ENCODE measurements at places on chromosomes 16 and 17. TPM values are rescaled to one million over a fixed set of nuclear protein-coding genes. Genes with fewer than 3 reads are reported as not detected.

Gene TEN1
- total RNA-seq, result 15.4 TPM

- H3K27ac ChIP-seq, result no peak overlapping the region
- H3K36me3 ChIP-seq, result no peaks in the 10 kb centered on the region
- no peaks in the 10 kb centered on the region for H3K4me1 ChIP-seq
- no peak overlapping the region for H3K4me3 ChIP-seq
- DNase-seq, result peak; percentile 75
These were observed 13.0 kb upstream of the SPNS3 start for GRCh38 chr17:4420692-4421131.

GRCh38 chr16:69747115-69747514 lies 7.6 kb downstream of the NOB1 start:
- no peak for DNase-seq
- no peak overlapping the region for H3K4me3 ChIP-seq
- peaks cover 10% of the 10 kb centered on the region for H3K4me1 ChIP-seq
- no peaks in the 10 kb centered on the region for H3K27me3 ChIP-seq

DNA sequence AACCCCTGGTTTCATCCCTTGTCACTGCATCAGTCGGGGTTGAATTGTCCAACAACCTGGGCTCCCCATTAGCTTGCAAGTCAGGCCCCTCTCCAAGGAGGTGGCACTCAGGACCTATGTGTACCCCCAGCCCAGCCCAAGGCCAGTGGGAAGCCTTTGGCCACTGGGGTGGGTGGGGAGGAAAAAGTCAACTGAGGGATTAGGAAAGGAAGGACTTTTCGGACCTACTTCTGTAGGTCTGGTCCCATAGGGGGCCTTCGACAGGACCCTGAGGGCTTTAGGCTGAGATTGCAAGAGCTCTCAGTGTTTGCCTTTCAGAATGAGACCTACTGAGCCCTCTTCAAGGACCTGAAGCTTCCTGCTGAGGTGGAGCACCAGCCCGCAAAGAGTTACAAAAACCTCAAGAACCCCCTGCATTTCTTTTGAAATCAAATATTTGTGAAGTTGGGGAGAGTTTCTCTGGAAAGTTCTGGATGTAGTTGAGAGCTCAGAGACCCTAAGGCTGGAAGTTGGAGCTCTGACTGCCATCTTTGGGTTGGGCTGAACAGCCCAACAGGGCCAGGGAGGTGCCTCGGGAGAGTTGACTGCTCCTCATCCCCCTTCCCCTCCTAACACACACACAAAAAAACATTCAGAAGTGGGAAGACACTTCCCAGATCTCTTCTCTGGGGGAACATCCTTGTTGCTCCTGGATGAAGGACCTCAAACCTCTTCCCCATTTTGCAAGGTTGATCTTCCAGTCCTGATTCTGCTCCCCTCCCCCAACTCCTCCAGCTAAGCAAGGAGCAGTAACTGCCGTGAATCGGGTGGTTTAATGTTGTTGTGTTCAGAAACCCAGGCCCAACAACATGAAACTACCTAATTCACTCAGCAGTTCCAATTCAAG lies 5.8 kb upstream of the HOXB9 start:
- DNase-seq, result no peak
- H3K27me3 ChIP-seq, result peaks cover 92% of the 10 kb centered on the region
- no peak overlapping the region for H3K4me3 ChIP-seq
- no peaks in the 10 kb centered on the region for H3K36me3 ChIP-seq
- H3K27ac ChIP-seq, result no peak overlapping the region
- no peaks in the 10 kb centered on the region for H3K4me1 ChIP-seq

DNA sequence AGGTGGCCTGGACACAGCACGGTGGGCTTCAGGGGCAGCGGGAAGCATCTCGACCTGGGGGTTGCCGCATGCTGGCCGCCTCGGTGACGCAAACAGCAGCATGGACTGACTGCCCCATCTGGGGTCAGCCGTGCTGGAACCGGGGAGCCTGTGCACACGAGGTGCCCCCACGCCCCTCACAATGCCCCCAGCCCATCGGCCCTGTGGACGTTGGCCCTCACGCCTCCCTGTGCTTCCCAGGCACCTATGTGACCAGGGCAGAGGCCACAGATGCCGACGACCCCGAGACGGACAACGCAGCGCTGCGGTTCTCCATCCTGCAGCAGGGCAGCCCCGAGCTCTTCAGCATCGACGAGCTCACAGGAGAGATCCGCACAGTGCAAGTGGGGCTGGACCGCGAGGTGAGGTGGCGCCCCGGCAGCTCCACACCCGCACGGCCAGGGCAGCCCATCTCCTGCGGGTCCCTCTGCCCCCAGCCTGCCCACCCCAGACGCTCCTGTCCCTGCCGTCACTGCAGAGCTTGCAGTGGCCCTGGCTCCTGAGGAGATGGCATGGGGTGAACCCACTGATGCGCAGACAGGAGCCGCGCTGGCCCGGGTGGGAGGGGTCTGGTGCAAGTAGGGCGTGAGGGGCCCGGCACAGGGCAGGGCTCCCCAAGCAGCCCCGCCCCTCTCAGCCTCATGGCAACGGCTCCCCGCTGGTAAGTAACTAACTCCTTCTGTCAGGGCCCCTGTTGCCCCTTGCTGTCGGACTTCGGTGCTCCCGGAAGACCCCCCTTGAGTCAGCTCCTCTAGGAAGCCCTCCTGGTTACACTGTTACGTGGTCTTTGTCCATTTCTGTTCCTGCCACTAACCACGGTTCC lies 13.6 kb downstream of the CDH15 start:
- no peak overlapping the region for H3K4me3 ChIP-seq
- peaks cover 4% of the 10 kb centered on the region for H3K36me3 ChIP-seq
- no peaks in the 10 kb centered on the region for H3K4me1 ChIP-seq
- no peaks in the 10 kb centered on the region for H3K27me3 ChIP-seq

Gene TP53TG3F
- total RNA-seq, result not detected

DNA sequence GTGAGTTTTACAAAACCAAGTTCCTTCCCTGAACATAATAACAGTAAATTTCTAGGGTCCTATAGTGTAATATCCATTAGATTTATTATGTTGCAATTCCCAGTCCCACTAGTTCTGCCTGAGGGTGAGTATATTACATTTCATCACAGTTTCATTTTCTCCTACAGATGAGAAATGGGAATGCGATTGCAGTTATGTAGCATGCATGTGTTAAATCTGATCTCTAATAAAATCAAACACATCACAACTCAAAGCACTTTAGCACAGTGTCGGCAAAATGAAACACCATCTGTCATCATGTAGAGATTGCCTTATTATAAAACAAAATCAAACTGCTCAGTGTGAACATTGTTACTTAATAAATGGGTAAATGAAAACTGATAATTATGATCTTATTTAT lies 180.5 kb upstream of the TOX3 start:
- peak; percentile 3 for DNase-seq
- no peaks in the 10 kb centered on the region for H3K27me3 ChIP-seq
- H3K4me3 ChIP-seq, result no peak overlapping the region
- peaks cover 6% of the 10 kb centered on the region for H3K36me3 ChIP-seq

Gene UBTF
- total RNA-seq, result 71.4 TPM

Gene FOXN1
- not detected for total RNA-seq

GRCh38 chr17:70230850-70231640 lies 61.7 kb downstream of the KCNJ2 start:
- no peaks in the 10 kb centered on the region for H3K36me3 ChIP-seq
- H3K27ac ChIP-seq, result no peak overlapping the region
- DNase-seq, result peak; percentile 4
- no peak overlapping the region for H3K4me3 ChIP-seq
- H3K27me3 ChIP-seq, result no peaks in the 10 kb centered on the region

GRCh38 chr16:4206680-4207079 lies 35.2 kb downstream of the SRL start:
- DNase-seq, result no peak
- peak overlapping the region; percentile 51 for H3K27ac ChIP-seq
- H3K36me3 ChIP-seq, result no peaks in the 10 kb centered on the region
- no peaks in the 10 kb centered on the region for H3K4me1 ChIP-seq

- H3K27ac ChIP-seq, result no peak overlapping the region
- no peak for DNase-seq
- H3K4me3 ChIP-seq, result no peak overlapping the region
- no peaks in the 10 kb centered on the region for H3K36me3 ChIP-seq
These were observed 16.7 kb upstream of the ADGRG1 start for GRCh38 chr16:57611706-57612105.

GRCh38 chr17:48551596-48552465 lies 6.9 kb upstream of the HOXB2 start:
- no peaks in the 10 kb centered on the region for H3K27me3 ChIP-seq
- H3K36me3 ChIP-seq, result no peaks in the 10 kb centered on the region
- DNase-seq, result no peak
- H3K4me3 ChIP-seq, result no peak overlapping the region
- no peak overlapping the region for H3K27ac ChIP-seq

GRCh38 chr17:19978209-19978802 lies 678 bp upstream of the AKAP10 start:
- no peak for DNase-seq
- H3K4me1 ChIP-seq, result peaks cover 9% of the 10 kb centered on the region
- H3K36me3 ChIP-seq, result peaks cover 8% of the 10 kb centered on the region
- peak overlapping the region; percentile 81 for H3K27ac ChIP-seq
- H3K4me3 ChIP-seq, result peak overlapping the region; percentile 82
- no peaks in the 10 kb centered on the region for H3K27me3 ChIP-seq

- H3K27ac ChIP-seq, result no peak overlapping the region
- DNase-seq, result no peak
- H3K4me3 ChIP-seq, result no peak overlapping the region
- no peaks in the 10 kb centered on the region for H3K27me3 ChIP-seq
These were observed 609.4 kb upstream of the CDH5 start for GRCh38 chr16:65757064-65757463.

- DNase-seq, result no peak
- peaks cover 4% of the 10 kb centered on the region for H3K4me1 ChIP-seq
- H3K27me3 ChIP-seq, result no peaks in the 10 kb centered on the region
- peaks cover 5% of the 10 kb centered on the region for H3K36me3 ChIP-seq
- no peak overlapping the region for H3K4me3 ChIP-seq
These were observed 2.5 kb upstream of the RAC3 start for GRCh38 chr17:82028966-82029365.

DNA sequence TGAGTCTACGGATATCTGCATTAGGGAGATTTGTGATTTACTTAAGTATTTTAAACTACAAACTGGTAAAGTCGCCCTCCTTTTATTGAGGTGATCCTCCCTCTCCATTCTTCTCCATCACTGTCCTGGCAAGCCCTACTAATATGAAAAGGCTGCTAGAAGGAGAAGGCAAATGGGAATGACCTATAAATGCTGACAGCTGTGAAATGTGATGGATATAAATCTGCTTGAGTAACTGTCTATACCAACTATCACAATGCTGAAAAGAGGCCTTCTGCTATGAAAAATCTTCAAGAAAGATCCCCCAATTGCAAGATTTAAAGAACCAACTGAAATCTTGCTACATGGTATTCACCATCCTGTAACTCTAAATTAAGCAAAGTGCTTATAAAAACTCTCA lies 15.5 kb downstream of the DNAJC7 start:
- no peaks in the 10 kb centered on the region for H3K27me3 ChIP-seq
- H3K4me3 ChIP-seq, result no peak overlapping the region
- no peak for DNase-seq
- no peak overlapping the region for H3K27ac ChIP-seq

GRCh38 chr17:75822119-75822799 lies 21.9 kb downstream of the UNC13D start:
- no peak overlapping the region for H3K4me3 ChIP-seq
- H3K36me3 ChIP-seq, result peaks cover 24% of the 10 kb centered on the region
- no peak overlapping the region for H3K27ac ChIP-seq
- no peaks in the 10 kb centered on the region for H3K27me3 ChIP-seq
- no peaks in the 10 kb centered on the region for H3K4me1 ChIP-seq
- DNase-seq, result peak; percentile 46

Gene TEKT3
- not detected for total RNA-seq

Gene NCBP3
- 52.5 TPM for total RNA-seq

Data from MCF 10A (cell line).